Left lobe of liver (tissue), 2 donors: ENCODE measurements at places on chromosomes 4 and X. TPM values are rescaled to one million over a fixed set of nuclear protein-coding genes. Genes with fewer than 3 reads are reported as not detected.

HTR2C gene
- total RNA-seq: not detected

LETM1 gene
- total RNA-seq: 28.1 TPM

DIAPH2 gene
- total RNA-seq: 9.4 TPM

CT45A2 gene
- total RNA-seq: not detected

DNA sequence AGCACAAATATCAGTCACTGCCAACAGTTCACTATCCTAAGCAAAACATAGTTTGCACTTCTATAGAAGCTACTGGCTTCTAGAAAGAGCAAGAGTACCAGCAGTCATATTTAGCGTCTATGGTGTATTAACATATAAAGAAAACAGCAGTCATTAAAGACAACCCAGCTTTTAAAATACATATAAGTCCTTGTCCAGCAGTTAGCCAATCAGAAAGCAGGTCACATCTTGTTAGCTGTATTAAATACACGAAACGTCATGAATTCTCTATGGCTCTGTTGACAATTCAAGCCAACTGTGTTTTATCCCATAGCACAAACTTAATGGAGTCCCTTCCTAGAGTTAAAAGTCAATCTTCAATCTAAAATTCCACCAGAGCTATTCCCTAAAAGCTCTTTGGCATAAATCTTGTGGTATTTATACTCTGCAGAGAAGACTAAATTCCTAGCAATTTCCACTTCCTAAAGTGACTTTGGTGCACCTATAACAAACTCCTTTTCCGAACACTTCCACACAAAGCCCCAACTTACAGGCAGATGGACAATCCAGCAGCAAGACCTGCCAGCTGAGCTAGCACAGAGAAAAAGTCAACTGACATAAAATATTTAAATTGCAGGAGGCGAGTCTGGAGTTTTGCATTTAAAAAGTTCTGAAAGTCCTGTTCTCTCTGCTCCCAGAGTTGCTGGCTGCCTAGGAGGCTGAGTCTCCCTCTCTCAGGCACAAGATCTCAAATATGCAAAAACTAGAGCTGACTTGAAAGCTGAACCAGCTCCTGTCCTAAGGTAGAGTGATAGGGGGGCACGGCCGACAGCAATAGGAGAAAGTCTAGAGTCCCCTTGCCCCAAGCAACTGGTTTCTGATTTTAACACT is 1.3 kb downstream of the LDB2 start:
- DNase-seq: no peak

GRCh38 chr4:88143504-88143903 is 14.9 kb downstream of the ABCG2 start:
- DNase-seq: no peak

DNA sequence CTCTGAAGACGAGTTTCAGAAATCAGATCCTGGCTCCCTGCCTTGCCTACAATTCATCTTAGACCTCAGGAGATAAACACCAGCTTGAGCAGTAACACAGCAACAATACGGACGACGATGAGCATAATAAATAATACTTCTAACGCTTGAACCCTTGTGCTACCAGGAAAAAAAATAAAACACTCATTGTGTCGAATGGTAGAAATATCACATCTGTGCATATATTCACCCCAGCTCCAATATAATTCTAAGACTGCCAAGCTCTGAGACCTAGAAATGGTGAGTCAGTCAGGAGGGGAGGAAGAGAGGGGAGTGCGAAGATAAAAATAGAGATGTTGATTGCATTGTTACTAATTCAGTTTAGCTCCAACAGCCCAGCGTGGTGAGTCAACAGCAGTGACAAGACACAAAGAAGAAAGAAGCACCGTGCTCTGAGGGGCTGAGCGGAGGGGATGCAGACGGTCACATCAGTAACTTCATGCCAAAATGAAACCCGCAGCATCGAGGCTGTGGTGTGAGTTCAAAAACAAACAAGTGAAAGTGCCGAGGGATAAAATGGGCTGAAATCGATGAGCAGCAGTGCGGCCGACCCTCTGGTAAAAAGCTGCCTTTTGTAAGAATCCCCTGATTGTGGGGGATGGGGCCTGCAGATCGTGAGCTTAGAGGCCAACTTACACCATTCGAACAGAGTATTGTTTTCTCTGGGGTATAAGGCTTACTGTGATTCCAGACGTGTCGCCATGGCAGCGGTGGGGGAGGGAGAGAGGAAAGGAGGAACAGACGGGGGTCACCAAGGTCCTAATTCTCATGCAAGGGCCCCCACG is 150.4 kb downstream of the MGST2 start:
- no peak for DNase-seq

GRCh38 chrX:48848847-48849246 is 13.4 kb upstream of the PCSK1N start:
- no peak for DNase-seq

DNA sequence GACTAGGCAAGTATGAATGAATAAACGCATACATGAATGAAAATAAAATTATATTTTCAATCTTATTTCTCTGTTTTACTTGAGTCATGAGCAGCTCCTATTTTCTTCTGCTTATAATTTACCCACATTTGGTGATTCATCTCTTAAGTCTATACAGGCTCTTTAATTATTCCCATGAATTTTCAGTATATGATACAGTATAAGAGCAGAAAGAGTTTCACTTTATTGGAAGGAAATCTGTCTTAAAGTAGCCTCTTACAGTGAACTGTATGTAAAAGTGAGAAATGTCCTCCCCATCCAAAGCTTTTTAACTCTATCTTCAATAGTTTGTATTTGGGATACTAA is 50.8 kb downstream of the TMEM165 start:
- no peak for DNase-seq

DNA sequence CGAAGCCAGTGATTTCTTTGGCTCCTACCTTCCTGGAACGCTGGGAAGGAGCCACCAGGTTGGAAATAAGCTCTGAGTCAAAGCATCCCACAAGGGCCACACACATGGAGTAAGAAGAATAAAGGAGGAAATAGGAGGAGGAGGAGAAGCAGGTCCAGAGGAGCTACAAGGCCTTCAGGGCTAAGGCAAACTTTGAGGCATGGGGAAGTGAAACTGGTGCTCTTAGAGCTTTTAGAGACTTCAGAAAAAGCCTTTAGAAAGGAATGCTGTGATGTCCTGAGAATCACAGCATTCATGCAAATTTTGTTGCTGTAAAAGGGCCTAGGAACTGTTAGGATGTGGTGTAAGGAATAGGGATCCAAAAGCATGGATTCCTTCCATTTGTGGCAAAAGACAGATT is 135.9 kb upstream of the ARHGEF9 start:
- DNase-seq: no peak
